Activated CD4-positive, alpha-beta T cell treated with anti-CD3 and anti-CD28 coated beads, Interleukin-2, amount 50 U/mL, for 4 hours (primary cell): ENCODE measurements at places on chromosomes 13 and 19.

DNA sequence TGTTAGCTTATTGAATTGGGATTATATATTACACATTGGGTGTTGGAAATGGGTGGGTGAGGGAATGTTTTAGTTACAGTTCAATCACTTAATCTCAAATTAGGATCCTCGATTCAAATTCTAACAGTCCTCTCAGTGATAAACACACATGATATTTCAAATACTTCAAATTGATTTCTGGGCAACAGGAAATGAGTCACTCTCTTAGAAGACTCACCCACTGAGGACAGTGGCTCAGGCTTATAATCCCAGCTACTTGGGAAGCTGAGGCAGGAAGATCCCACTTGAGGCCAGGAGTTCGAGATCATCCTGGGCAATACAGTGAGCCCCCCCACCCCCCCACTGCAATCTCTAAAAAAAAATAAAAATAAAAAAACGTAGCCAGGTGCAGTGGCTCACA lies 435.3 kb downstream of the KLF12 start:
- no peak for DNase-seq

DNA sequence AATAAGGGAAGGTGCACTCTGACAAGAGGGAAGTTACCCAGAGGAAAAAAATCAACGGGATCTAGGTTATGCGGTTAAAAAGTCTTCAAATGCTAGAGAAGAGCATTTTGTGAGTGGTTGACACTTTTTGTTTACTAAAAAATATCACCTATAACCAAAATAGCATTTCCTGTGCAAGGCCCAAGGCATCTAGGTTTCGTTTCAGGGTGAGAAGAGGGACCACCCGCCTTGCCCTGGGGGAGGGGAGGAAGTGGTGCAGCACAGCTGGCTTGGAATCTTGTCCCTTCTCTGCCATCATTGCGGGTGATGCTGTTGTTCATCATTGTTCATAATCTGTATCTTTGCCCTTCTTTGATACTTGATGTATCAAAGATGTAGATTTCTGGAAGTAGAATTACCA lies 80.6 kb downstream of the NUFIP1 start:
- DNase-seq = no peak

DNA sequence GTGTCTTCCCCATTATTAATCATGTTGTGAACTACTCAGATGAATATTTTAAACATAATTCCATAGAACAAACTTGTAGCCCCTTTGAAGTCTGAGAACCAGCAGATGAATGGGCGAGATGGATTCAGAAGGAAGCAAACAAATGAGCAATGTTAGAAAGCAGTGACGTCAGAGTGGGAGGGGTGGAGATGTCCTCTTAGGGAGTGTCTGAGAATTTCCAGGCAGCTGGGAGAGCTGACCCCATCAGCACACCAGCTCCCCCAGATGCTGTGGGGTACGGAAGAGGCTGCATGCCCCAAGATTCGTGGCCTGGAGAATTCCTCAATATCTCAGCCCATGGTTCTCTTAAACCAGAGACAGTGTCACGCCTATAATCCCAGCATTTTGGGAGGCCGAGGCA lies 68.6 kb downstream of the DPF1 start:
- no peak for DNase-seq

DNA sequence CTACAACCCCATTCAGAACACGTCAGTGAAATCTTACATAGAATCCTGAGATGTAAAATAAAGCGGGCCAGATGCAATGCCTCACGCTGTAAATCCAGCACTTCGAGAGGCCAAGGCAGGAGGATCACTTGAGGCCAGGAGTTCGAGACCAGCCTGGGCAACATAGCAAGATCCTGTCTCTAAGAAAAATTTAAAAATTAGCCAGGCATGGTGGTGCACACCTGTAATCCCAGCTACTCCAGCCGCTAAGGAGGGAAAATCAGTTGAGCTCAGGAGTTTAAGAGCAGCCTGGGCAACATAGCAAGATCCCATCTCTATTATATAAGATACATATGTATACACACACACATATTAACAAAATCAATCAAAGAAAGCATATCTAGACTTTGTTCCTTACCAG lies 41.2 kb downstream of the PEX11G start:
- no peak for DNase-seq

DNA sequence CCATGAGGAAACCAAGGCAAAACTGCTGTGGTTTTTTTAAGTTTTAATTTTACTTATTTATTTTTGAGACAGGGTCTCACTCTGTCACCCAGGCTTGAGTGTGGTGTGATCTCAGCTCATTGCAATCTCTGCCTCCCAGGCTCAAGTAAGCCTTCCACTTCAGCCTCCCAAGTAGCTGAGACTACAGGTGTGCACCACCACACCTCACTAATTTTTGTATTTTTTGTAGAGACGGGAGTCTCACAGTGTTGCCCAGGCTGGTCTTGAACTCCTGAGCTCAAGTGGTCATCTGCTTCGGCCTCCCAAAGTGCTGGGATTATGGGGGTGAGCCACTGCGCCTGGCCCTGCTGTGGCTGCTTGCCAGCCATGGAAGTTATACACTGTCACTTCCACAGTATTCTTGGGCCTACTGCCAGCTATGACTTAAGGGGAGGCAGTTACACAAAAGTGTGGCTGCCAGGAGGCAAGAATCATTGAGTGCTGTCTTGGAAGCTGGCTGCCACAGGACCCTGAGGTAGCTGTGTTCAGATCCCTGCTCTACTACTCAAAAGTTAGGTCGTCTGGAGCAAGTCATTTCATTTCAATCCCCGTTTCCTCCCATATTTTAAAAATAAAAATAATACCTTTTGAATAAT lies 12.7 kb downstream of the FARP1 start:
- no peak for DNase-seq

DNA sequence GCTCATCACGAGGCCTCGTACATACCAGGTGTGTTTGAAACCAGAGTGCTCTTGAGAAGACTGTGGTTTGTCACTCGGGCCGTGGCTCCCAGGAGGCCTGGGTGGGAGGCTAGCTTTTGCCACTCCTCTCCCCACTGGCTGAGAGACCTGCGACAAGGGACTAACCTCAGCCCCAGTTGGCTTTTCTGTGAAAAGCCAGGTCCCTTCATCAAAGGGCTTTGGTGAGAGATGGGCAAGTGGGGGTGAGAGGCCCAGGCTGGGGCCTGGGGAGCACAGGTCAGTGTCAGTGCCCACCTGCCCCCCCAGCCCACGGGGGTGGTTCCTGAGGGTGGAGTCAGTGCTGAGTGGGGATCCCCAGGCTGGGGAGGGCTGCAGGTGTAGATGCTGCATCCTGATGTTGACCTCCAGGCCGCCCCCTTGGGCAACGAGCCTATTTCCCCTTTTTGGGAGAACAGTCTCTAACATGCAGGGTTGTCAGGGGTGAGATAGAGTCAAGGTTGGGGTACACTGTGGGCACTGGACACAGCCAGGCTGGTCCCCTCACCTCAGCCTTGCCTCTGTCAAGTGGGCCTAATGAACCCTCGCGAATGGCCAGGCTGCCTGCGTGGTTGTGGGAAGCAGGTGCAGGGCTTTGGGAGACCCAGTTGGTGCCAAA lies 661 bp downstream of the KCNJ14 start:
- DNase-seq = no peak

GRCh38 chr19:17206736-17207581 lies 8.2 kb upstream of the USE1 start:
- DNase-seq = no peak

GRCh38 chr19:44942067-44942571 lies at the start of gene APOC4:
TSS of gene APOC4 (plus strand) at chr19:44942237. CDS start at chr19:44942278, 41 bp downstream.
- no peak for DNase-seq

DNA sequence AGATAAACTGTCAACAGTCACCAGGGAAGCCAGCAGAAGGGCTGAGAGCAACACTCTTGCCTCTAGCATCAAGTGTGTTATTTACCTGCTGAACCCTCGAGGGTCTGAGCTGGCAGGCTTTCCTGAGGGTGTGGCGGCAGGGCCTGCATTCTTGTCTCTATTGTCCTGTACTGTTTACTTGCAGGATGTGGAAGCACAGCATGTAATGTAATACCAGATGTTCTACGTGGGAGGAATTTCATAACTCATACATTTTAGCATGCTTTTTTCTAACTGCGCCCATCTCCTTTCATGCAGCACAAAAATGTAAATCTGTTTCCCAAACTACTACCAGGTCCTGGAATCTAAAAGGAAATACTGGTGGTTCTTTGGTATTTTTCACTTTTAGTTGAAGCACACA lies 153.1 kb downstream of the RGCC start:
- no peak for DNase-seq

DNA sequence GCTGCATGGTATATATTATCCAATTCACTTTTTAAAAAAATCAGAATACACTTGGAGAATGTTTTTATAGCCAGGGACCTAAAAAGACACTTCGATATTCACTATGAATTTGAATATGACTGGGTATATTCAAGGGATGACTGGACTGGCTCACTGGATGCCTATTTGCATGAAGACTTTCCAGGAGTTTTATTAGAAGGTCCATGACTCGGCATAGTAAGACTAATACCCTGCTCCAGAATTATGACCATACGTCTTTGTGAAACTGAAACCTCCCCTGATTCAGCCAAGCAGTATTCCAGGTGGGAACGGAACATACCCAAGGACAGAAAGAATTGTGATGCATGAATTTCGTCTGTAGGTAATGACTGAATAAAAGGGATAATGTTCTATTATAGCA lies 3.9 kb upstream of the FAM216B start:
- no peak for DNase-seq

DNA sequence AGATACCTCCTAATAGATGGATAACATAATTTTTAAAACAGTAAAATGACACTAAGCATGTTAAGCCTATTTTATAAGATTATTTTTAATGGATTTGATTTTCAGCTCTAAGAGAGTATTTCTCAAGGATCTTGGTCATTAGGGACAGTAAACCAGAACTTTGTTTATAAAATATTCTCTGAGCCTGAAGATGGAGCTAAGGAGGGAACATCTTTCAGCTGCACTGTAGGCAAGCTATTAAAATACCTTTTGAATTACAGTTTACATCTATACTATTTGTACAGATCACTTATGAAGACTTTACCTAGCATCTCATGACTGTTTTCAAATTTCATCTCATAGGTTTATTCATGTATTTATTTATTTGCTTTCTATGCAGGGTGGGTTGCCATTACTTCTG lies 345.3 kb downstream of the MYO16 start:
- DNase-seq = no peak
